ENCODE measurements at places on chromosomes 6 and 20.

- DNase-seq, result no peak
Measured at GRCh38 chr6:17957086-17957485, 30.3 kb downstream of the KIF13A start.

DNA sequence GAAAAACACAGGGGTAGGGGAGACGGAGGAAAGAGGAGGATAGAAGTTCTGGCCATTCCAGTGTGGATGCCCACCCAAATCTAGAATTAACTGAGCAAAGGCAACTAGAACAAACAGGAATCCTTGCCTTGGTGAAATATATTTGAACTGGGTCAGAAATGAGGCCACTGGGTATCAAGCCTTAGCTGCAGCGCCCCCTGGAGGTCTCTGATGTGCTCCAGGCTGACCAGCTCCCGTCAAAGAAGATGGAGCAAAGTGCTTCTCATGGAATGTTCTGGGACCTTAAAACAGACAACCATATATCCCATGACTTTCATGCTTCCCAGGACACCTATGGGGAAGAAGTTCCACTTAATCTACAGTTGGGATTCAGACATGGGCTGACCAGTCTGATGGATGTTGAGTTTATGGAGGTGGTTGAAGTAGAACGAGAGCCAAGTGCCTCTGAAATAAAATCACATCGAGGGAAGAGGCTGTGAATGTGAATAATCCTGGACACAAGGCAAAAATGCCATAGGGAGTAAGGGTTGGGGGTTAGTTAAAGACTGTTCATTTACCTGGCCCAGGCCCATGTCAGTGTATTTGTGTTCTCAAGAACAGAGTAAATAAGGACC, 50.4 kb downstream of the HLA-DPB1 start:
- peak; percentile 67 for DNase-seq

GRCh38 chr6:36276581-36277536, 7.0 kb downstream of the PNPLA1 start:
- no peak for DNase-seq

DNA sequence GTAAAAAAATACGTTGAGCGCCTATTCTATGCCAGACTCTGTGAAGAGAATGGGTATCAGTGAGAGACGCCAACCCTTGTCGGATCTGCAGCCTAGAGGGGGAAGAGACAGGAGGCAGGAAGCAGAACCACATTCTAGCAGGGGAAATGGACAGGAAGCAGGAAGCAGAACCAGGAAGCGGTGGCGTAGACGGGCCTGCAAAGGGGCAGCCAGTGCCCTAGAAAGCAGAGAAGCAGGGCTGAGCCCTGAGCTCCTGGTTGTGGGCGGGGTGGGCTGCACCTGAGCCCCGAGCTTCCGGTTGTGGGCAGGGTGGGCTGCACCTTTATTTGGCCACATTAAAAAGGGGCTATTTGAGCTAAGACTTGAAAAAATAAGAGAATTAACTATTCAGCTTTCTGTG, 71.9 kb downstream of the FAM120B start:
- no peak for DNase-seq

DNA sequence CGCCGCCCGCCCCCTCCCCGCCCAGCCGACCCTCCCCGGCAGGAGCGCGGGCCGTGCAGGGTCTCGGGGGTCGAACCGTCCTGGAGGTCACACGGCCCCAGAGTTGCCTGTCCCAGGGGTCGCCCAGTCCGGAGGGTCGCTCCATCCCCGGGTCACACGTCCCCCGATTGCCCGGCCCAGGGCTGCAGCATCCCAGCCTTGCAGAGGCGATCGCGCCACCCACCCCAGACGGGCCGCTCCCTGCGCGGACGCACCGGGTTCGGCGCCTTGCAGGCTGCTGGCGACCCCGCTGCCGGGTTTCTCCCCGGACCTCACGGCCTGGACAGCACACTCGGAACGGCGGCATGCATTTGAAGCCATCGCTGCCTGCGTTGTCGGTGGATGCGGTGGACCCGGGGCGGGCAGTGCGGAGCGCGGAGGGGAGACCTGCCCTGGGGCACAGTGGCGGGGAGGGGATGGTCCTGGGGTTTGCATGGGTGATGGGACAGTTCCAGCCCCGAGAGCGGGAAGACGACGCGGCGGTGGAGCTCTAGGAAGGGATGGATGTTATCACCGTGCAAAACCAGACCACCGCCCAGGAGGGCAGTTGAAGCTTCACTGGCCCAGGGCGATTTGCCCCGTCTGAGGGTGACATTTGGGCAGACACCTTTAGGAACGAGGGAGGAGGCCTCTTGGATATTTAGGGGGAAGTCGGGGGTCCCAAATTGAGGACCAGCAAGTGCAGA, 22.7 kb upstream of the FRMD1 start:
- DNase-seq, result no peak

- no peak for DNase-seq
Measured at GRCh38 chr6:106253731-106254130, 71.8 kb downstream of the ATG5 start.

DNA sequence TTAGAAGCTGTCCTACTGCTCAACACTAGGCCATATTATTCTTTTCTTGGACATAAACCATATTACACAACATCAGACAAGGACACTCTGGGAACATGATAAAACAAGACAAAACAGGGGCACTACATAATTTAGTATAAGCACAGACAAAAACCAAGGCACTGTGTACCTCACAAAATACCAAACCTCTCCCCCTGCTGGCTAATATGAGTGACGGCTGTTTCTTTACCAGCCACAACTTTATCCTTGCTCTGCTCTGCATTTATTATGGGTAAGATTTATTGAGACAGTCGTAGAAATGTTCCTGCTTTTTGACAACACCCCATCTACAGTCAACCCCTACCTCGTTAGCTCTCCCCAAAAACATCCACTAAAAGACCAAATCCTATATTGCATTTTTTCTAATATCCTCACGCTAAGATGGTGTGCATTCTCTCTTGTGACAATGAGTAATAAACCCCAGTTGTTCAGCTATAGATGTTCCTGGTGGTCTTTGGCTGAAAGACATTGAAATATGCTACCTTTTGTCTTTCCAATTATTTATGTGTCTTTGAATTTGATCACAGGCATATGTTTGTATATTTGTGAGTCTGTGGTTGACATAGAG, 23.8 kb upstream of the POLR1H start:
- DNase-seq, result peak; percentile 31

GRCh38 chr6:345747-346385, 45.7 kb upstream of the IRF4 start:
- DNase-seq, result no peak

DNA sequence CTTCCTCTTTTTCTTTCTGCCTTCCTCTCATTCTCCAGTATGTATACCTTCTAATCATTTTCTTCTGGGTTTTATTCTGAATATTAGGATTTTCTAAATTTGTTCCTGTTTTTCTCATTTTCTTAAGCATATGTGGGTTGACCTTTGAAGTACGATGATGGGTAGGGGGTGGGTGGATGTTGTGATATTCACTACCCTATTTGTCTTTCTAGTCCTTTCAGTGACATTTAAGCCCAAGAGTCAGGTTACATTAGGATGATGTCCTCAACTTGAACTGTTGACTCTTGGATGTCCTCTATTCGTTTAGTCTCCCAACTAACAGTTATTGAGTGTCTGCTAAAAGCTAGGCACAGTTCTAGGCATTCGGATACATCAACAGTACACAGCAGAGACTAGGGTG, 7.3 kb downstream of the ABT1 start:
- no peak for DNase-seq

- peak; percentile 23 for DNase-seq
Measured at GRCh38 chr6:25244865-25245264, 34.3 kb upstream of the CARMIL1 start.

DNA sequence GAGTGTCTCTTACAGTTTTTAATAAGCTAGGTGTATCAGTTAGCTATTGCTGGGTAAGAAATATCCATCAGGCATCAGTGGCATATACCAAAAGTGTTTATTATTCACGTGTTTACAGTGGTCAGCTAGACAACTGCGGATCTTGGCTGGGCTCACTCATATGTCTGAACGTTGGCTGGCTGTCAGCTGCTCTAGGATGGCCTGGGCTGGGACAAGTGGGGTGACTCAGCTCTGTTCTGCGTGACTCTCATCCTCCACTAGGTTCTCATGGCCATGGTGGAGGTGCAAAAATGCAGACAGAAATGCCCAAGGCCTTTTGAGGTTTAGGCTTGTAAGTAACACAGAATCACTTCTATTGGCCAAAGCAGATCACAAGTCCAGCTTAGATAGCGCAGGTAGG, 22.0 kb downstream of the ZNF341 start:
- DNase-seq, result no peak

DNA sequence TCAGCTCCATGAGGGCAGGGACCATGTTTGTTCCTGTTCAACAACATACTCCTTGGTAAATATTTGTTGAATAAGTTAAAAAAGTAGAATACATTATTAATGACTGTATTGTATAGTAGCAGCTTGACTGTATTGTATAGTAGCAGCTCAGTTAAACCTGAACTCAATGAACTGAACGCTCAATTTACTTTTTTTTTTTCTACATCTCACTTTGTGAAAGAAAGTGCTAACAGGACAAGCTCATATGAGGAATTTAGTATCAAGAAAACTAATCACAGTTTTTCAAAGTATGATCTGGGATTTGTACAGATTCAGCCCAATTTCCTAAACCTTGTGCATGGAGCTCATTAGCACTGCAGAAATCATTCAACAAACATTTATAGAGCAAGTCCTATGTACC, 38.8 kb upstream of the NR2E1 start:
- no peak for DNase-seq

- no peak for DNase-seq
Measured at GRCh38 chr6:168343239-168344150, 23.9 kb upstream of the DACT2 start.

DNA sequence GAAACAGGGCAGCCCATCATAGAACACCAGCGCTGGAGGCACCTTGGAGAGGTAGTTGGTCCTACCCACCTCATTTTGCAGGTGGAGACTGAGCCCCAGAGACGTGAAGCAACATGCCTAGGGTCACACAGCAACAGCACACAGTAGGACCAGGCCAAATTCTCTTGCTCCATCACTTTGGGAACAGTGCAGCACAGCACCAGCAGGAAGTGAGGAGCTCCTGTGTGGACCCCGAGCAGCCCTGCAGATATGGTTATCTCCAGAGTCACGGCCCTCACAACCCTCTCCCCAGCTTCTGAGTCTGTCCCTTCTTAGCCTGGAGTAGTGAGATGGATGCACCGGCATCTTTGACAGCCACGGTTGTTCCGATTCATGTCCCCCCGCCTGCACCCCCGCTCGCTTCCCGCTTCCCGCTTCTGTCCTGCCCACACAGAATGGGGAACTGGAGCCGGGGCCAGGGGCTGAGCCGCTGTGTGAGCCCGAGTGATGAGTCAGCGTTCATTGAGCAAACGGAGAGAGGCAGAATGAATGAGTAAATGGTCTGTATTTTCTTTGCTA, 72.6 kb upstream of the DUSP22 start:
- no peak for DNase-seq

- no peak for DNase-seq
Measured at GRCh38 chr6:37339741-37340638, 13.8 kb upstream of the RNF8 start.

DNA sequence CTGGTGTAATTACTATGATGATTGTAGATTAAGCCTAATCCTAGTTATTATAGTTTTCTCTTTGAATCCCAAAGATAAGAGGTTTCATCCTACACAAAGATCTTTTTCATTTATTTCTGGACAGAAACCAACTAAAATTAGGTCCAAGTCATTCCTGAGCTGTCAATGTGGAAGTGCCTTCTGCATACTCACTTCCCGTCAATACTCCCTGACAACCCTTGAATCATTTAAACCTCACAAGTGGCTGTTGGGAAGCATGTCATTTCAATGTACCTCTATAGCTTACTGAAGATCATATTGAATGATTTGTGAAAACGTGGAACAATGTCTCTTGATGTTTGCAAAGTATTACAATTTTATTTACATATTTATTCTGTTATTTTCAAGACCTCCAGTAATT, 274.1 kb downstream of the HACE1 start:
- no peak for DNase-seq

GRCh38 chr20:50482396-50482981, 27.7 kb upstream of the PTPN1 start:
- DNase-seq, result no peak

DNA sequence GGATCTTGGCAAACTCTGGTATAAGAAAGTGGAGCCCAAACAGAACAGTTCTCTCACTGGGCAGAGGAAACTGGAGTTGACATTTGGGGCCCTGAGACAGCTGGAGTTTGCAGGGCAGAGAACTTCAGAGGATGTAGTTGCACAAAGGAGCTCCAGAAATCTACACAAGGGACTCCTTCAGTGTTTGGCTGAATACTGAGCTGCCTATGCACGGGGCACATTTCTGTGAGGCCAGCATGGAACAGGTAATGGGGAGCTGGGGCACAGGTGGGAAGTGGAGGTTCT, 169.3 kb downstream of the ANKRD60 start:
- no peak for DNase-seq

DNA sequence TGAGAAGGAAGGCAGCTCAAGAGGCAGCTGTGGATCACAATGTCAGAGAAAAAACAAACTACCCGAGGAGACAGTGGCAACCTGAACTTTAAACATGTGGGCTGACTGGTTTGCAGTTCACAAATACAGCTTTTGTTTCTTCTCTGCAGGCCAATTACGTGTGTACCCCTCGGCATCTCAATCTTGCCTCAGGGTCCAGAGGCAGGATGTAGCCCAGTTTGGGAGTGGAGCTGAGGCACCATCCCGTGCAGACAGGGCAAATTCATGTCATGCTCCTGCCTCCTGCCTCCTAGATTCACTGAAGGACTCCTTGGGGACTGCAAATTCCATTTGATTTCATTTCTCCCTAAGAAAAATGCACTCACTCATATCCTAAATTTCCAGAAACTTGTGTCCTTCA, 94.2 kb upstream of the KCNK16 start:
- no peak for DNase-seq

DNA sequence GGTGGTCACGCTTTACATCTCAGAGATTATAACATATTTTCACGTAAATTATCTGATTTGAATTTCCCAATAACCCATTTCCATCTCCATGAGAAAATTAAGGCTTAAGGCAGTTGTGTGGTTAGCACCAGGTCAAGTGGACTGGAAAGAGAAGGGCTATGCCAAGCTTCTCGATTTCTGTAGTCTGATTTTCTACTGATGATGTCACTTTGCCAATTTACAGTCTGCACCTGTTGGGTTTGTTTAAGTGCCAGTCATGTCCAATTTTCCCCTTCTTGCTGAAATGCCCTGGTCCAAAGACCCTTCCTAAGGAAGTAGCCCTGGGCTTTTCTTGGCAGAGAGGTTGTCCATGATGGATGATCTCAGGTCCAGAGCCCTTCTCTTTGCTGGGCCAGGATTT, 562.3 kb upstream of the BTBD3 start:
- DNase-seq, result no peak

GRCh38 chr6:50270415-50270814, 220.7 kb upstream of the DEFB112 start:
- no peak for DNase-seq

- DNase-seq, result no peak
Measured at GRCh38 chr20:56994006-56994405, 272.4 kb downstream of the BMP7 start.

GRCh38 chr6:53359843-53360092, 11.0 kb upstream of the ELOVL5 start:
- no peak for DNase-seq

Data from MM.1S (cell line).